Spleen (tissue), 13 donors: ENCODE measurements at places on chromosomes 6 and 20.

GRCh38 chr6:163332575-163332974, 81.9 kb upstream of the QKI start:
- DNase-seq: no peak

DNA sequence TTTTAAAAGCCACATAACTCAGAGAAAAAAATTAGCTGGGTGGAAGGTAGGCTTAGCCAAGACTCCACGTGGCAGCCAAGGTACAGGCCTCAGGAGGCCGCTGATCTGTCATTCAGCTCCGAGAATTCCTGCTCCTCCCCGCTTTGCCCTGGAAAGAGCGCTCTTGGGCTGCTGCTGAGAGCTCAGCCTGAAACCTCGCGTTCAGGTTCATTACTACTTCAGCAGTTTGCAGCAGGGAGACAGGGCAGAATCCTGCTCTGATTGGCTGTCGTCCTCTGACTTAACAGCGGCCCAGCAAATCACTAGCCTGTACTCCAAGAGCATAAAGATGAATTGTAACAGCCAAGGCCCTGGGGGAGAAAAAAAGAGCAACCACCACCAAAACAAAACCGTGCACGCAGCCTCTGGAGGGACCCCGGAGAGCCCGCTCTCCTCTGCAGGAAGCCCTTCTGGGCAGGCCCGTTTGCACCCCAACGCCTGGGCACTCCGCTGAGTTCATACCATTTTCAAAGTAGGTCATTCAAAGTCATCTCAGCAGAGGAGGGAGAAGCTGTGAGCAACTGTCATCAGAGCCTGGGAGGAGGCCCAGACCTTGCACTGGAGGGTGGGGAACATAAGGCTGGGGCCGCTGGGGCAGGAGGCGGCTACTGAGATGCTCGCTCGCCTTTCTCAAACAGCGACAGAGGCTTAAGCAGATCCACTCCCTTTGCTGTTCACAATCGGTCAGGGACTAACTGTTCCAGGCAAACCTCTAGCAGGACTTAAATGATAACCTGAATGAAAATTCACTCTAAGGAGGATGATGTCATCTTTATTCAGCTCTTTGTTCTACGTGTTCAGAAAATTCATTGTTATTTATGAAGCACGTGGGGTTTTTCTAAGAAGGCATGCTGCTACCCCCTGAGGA, 42.3 kb upstream of the ATXN1 start:
- no peak for DNase-seq

DNA sequence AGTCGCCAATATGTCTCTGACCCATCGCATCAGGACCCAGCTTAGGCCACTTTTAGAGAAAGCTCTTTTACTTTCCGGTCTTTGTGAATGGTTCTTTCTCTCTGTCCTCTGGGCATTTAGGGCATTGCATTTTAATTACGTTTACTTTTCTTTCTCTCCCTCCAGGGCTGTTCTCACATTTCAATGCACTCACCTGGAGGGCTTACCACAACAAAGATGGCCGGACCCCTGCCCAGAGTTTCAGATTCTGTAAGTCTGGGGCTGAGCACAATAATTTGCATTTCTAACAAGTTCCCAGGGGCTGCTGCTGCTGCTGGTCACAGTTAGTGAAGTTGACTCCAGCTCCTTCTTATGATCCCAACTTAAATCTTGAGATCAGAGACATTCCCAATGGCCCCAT, 3.0 kb downstream of the ANKRD66 start:
- DNase-seq: no peak

GRCh38 chr6:167450626-167451025, 125.7 kb downstream of the TTLL2 start:
- no peak for DNase-seq

DNA sequence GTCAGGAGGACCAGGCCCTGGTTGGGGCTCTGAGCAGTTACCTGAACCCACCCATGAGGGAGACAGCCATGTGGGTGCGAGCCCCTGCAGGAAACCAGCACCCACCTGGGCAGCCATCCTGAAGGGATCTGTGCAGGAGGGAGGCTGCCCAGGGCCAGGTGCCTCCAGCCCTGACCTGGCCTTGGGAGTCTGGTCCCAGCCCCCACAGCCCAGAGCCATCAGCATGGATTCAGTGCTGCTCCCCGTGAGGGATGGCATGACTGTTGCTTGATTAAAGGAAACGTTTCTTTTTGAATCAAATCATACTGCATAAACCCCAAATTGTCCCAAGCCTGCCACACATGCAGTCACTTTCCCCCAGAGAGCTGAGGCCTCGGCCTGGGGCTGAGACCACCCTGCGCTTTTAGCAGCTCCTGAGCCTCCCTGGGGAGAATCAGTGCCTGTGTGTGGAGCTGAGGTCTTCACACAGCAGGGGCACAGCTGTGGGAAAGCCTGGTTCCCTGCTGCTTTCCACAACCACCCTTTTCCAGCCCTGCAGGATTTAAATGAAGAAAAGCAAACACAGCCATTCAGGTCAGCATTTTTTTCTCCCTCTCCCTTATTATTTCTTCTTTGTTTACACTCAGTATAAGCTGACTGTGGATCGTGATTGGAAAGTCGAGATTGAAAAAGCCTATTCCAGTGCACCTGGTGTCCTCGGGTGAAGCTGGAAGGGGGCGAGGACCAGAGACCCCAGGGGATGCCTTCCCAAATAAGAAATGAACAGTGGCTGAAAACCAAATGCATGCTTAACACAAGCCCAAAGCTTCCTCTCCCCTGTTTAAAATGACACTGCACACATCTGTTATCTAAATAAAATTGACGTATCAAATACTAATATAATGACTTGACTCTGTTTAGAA, 283.9 kb downstream of the SMOC2 start:
- no peak for DNase-seq
